ENCODE measurements at places on chromosomes 5 and 9.

DNA sequence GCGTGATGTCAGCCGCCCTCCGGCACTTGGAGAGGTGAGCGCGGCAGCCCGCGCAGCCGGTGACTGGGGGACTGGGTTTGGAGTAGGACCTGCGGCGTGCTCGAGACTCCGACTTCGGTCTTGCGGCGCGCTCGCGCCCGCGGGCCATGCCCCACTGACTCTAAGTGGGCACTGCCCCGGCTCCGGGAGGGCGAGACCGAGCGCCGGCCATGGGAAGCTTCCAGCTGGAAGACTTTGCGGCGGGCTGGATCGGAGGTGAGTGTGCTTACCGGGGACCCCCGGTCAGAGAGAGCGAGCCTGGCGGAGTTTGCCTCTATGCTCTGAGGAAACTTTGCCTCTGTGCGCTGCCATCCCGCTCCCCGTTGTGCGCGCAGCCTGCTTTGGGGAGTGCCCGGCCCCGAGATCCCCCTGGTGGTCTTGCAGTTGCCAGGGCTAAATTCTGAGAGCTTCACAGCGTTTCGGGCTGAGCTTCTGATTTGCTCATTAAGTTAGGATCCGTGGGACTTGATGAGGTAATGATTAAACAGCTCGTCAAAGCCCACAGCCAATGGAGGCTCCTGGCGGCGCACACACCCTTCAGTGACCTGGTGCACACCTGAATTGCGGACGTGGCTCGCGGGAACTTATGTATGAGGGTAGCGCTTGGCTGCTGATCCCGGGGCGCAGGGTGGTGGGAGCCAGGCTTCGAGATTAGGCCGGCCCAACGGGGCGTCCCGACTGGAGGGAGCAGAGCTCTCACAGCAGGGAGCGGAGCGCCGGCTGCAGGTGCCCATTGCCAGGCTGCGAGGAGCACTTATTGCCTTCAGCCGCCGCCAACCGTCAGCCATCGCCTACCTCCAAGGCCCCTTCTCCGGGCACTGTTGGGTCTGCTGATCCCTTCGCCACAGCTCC lies at the start of gene SLC25A48:
TSS of gene SLC25A48 (plus strand) at position 25 of the 891 bp plus-strand sequence. CDS start at position 210, 185 bp downstream.
- no peak for DNase-seq

DNA sequence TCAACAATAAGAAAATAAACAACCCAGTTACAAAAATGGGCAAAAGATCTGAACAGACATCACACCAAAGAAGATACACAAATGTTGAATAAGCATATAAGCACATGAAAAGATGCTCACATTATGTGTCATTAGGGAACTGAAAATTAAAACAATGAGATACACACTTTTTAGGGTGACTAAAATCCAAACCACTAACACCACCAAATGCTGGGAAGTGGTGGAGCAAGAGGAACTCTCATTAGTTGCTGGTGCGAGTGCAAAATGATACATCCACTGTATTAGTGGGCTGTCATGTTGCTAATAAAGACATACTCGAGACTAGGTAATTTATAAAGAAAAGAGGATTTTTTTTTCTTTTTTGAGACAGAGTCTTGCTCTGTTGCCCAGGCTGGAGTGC lies 329.1 kb downstream of the TMEM38B start:
- no peak for DNase-seq

DNA sequence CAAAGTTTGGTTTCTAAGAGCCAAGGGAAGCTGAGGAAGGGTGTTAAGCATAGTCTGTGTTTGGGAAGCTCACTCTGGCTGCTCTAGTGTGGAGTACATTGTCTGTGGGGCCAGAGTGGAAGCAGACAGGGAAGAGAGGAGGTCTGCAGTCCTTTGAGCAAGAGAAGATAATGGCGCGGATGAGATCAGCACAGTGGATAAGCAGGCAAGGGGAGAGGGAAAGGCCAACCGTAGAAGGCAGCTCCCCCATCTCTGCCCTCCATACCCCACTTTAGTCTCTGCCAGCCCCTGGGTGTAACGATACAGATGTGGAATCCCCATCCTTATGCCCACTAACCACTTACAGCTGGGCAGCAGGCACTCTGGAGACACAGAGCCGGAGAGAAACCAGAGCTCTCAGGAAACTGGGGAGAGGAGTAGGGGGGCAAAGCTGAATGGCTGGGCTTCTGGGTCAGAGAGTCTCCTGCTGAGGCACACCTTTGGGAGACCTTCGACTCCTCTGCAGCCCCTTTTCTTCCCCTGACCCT lies 75.0 kb downstream of the SLIT3 start:
- no peak for DNase-seq

GRCh38 chr9:136136127-136136925 lies 17.7 kb upstream of the TMEM250 start:
- no peak for DNase-seq

GRCh38 chr5:75460942-75461610 lies 50.4 kb downstream of the CERT1 start:
- DNase-seq, result peak; percentile 2

GRCh38 chr5:66963559-66963971 lies 233.0 kb downstream of the CD180 start:
- no peak for DNase-seq

DNA sequence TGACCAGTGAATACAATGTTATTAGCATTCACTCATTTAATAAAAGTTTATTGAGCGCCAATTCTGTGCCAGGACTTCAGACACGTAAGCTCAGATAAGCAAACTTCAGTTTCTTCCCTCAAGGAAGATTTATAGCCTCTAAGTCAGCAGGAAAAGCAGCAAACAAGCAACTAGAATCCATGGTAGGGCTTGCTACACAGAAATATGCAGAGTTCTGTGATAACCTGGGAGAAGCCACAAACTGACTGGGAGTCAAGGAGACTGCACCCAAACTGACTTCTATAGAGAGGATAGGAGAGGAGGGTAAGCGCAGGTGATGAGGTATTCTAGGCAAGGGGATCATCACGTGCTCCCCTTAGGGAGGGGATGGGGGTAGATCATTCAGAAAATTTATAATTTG lies 1.4 kb upstream of the OGN start:
- no peak for DNase-seq

DNA sequence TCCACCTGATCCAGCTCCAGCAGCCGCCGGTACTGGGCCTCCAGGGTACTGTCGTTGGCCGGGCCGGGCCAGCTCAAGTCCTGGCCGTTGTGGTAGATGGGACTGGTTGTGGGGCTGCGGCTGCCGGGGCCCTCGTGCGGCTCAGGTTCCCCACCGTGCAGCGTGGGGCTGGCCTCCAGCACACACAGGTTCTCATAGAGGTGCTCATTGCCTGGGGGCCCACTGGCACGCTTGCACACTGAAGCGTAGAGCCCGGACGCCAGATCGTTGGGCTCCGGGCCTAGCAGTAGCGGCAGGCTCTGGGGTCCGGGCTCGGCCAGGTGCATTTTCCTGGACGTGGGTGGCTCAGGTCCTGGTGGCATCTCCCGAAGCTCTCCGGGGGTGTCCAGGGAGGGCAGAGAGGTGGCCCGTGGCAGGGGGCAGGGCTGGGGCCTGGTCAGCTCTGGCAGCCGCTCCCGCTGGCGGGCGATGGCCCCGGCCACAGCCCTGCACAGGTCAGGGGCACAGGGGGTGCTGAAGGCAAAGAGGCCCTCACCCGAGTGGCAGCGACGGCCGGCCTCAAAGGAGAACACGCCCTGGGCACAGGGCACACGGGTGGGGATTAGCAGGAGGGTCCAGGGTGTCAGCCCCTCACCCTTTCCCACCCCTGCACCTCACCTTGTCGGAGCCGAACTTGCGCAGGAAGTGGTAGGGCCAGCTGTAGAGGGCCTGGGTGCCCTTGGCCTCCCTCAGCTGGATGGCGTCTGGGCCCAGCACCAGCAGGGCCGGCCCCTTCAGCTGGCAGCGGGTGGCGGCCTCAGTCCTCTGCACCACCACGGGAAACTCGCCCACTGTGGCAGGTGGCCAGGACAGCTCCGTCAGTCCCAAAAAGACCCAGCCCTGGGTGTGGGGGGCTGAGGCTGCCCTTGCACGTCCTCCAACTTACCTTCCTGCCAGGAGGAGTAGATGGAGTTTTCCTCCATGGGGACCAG lies 5.3 kb downstream of the DOK3 start:
- no peak for DNase-seq

GRCh38 chr5:91366551-91366950 lies 16.6 kb downstream of the ARRDC3 start:
- no peak for DNase-seq

DNA sequence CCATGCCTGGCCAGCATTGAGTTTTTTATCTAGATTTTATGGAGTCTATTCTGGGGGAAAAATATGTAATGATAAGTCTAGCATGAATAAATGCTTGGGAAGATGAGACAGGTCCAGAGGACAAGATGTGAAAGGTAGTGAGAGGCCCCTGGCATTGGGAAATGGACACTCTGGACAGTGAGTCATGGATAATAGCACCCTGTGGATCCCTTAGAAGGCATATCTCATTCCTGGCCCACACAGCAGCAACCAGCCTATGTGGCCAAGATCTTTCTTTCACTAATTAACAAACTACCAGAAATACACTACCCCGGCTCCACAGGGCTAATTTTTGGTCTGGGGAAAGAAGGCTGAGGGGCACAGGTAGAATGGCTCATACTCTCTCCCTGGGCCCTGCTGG lies 356.1 kb downstream of the TRIM32 start:
- no peak for DNase-seq

DNA sequence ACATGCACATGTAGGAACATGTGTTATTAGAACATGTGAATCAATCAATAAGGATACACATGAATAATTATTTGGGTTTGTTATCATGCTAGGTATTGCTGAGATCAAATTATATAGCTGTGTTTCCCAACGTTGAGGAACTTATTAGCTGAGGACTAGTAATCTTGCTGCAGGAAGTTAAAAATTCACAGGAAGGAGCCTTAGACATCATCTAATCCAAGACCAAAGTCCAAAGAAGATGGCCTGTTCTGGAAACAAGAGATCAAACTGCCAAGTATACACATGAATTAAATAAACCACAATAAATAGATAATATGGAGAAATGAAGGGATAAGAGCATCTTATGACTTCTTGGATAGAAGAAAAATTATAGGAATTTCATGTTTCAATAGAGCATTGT lies 19.9 kb downstream of the POU5F2 start:
- DNase-seq, result no peak

DNA sequence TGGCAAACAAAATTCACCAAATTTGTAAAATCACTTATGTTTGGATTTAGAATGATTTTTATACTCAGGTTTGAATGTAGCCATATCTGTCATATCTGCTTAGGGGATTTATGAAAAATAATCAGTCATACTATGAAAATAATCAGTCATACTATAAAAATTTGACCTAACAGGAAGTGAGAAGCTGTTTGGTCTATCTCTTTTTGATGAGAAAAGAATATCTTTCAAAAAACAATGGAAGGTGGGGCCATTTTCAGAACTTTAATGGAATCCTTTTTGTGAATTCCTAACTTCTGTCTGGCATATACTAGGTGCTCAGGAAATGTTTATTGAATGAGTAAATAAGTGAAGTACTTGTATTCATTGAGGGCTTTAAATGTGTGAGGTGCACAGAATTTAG lies 70.1 kb downstream of the CWC27 start:
- DNase-seq, result no peak

- DNase-seq, result peak; percentile 57
These were observed 455.7 kb upstream of the TLE4 start for GRCh38 chr9:79116041-79116440.

DNA sequence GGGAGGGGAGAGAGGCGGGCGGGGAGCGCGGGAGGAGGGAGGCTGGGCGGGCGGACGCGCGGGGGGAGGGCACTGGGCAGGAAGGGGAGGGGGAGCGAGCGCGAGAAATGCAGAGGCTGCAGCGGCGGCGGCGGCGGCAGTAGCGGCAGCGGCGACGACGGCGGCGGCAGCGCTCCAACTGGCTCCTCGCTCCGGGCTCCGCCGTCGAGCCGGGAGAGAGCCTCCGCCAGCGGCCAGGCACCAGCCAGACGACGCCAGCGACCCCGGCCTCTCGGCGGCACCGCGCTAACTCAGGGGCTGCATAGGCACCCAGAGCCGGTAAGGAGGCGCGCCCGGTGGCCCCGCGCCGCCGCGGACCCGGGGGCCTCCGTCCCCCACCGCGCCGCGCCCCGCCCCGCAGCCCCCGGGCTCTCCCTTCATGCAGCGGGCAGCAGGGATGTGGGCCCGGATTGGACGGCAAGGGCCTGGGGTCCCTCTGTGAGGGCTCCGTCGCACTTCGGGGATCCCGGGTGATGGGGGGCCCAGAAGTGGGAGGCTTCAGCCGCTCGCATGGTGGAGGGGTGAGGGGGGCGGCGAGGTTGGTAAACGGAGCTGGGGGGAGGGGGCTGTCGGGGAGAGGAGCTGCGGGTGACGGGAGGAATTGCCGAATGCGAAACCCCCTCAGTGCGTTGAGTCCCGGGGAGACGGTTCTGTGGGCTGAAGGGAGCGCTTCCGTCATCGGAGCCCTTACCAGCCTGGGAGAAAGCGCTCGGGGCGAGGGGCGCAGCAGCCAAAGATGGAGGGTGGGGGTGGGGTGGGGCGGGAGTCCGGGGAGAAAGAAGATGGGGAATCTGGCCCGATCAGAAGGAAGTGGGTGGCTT lies at the start of gene BASP1:
TSS of gene BASP1 (plus strand) at position 139 of the 860 bp plus-strand sequence. CDS start 57,586 bp downstream, outside the sequence.
- no peak for DNase-seq

DNA sequence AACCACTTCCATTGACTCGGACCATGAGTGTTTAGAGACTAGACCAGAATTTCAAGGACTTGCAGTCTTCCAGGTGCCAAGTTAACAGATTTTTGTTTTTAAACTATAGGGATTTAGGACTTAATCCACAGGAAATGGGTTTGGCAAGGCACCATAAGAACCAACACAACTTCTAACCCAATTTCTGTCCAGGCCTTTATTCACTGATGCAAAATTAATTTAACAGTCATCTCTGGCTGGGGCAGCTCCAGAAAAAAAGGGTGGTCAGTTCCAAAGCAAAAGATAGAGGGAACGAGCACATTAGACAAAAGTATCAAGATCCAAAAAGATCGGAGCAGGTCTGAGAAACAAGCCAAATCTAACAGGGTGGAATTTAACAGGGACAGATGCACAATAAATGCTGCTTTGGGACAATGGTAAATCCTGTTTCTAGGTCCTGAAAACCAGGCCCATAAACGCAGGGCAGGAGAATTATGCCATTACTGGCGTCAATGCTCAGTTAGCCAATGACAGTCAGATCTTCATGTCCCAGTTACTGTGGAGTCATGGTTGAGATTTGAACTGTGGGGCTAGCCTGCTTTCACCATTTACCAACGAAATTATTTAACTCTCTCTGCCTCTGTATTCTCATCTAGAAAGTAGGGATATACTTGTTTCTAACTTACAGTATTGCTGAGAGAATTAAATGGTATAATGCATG lies 590.8 kb upstream of the BRINP1 start:
- DNase-seq, result no peak

- no peak for DNase-seq
These were observed 7.6 kb downstream of the TMEM174 start for GRCh38 chr5:73180566-73180965.

- no peak for DNase-seq
These were observed 162.8 kb downstream of the ENC1 start for GRCh38 chr5:74477761-74478160.

- no peak for DNase-seq
These were observed 88.5 kb downstream of the FAM174A start for GRCh38 chr5:100623719-100624118.
